Stimulated activated CD4-positive, alpha-beta T cell treated with anti-CD3 and anti-CD28 coated beads, TNF-alpha, amount 100 ng/mL, for 1 hour (primary cell): ENCODE measurements at places on chromosomes 1 and 21.
A peak's percentile ranks its signal among the peaks of the same experiment; 100 is the strongest.

DNA sequence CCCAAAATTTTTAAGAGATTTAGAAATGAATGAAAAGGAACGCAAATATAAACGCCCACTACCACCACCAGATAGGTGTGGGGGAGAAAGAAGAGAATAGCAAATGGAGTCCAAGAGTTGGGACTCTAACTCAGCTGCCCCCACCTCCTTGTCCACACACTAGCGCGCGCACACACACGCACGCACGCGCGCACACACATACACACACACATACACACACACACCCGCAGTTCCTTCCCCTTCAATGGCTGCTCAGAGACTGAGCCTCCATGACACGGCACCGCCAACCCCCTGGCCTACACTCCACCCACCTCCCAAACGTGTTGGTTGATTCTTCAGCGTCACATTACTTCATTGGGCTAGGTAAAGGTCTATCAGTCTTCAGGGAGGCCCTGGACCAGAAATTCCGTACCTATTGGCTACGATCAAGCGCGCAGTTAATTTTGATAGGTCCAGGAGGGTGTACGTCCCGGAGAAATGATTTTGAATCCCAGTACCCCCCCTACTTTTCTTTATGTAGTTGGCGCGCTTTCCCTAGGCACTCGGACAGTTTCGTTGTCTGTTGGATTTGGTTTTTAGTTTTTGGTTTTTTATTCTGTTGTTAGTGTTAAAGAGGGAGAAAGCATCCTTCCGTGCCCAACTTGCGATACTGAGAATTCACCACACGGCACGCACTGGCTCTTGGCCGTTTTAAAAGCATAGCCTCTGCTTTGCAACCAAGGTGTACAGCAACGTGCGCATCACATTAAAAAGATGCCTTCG lies at the start of gene ANP32E:
Gene ANP32E, minus strand, starts transcription at position 261 of the 762 bp plus-strand sequence. CDS start 326 bp downstream, outside the sequence.
- peak; percentile 91 for DNase-seq

DNA sequence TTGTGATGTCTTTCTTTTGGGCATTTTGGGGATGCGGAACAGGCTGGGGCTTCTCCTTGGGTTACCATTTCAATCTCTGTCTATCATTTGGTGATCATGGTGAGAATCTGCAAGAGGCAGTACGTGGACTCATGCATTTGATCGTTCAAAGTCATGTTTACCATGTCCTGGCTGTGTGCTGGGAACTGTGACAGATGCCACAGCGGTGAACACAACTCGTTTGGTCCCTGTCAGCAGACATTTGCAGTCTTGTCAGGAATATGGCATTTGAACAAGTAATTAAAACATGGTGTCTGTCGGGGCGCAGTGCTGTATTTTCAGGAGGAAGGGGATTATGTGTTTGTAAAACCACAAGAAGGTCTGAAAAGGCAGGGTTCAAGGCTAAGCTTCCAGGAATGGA lies 103.3 kb upstream of the IGSF21 start:
- no peak for DNase-seq

GRCh38 chr1:220300442-220301121 lies 28.3 kb upstream of the RAB3GAP2 start:
- DNase-seq = no peak

DNA sequence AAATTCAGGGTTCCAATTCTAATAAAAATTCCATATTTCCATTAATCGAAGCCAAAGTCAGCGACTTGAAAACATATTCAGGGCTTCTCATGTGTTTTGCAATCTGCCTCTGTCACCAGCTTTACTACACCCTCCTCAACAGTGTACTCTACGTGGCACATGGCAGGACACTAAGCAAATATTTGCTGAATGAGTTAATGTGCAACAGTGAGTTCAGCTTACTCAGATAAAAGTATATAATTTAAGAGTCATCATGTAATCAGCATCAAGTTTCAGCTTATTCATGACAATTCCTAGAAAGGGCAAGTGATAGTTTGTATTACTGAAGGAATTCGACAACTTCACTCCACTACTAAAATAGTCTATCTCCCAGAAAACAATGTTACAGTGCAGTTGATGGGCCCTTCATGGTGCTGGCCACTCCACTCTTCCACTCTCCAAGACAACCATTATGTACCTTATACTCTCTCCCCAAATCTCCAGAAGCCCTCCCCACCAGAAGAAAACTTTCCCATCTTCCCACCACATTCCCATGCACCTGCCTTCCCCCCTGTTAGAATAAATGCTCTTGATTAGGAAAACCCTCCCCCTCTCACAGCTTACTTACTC lies 97.3 kb downstream of the TTLL7 start:
- DNase-seq = no peak

DNA sequence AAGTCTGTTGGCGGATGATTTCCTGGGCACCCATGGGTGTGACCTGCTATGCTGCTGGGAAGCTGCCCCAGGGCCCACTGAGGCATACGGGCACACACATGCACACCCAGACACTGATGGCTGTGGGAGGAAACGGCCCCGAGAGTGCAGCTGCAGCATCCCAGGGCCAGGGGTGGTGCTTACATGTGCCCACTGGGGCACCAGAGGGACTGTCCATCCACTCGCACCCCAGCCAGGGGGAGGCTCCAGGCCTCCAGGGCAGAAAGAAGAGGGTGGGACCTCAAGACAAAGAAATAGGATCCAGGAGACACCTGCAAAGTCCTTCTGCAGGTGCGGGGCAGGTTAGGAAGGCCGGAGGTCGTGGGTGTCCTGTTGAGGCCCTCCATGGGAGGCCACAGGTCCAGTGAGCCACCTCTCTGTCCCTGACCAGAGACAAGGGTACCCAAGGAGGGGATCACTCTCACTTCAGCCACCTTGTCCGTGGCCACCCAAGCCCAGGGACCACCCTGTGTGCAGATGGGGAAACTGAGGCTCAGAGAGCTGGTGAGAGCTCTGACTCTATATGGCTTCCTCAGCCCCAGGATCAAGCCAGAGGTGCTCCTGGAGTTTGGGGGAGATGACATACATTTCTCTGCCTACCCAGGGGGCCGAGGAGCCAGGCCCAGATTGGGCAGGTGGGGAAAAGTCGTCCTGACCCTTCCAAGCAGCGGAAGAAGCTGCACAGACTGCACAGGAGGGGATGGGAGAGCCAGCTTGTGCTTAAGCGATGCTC lies 57.1 kb downstream of the WNT9A start:
- DNase-seq = no peak

GRCh38 chr1:153963850-153964331 lies 554 bp upstream of the SLC39A1 start:
- DNase-seq = no peak

DNA sequence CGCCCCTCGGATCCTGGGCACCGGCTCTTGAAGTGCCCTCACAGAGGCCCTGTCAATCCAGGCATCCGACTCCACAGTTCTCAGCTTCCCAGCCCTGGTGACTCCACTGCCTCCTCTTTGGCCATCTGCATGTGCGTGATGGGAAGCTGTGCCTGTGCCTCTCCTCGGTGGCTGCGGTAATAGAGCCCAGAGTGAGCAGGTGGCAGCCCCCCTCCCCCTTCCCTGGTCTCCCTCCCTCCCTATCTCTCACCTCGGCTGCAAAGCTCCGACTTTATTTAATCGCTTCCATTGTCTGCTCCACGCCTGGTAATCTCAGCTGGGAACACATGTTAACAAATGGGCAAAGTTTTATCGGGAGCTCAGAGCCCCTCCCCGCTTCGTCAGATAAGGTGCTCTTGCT lies 91.9 kb downstream of the IGSF21 start:
- DNase-seq = no peak

GRCh38 chr1:248316796-248317195 lies 7.6 kb downstream of the OR2M7 start:
- DNase-seq = no peak

DNA sequence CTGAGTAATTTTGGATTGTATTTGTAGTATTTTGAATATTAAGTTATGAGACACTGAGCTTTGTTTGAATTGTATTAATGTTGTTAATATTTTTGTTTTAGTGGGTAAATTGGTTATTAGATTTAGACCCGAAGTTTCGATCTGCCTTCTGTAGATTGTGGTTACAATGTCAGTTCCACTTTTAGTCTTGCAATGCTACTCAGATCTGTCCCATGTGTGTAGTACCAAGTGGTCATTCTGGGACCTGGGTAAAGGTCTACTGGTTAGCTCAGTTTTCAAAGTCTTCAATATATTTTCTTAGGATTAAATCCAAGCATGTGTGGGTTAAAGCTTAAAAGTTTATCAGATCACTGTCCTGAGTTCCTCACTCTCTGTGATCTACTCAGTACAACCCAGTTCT lies 346.5 kb upstream of the PROX1 start:
- no peak for DNase-seq

GRCh38 chr1:6271006-6271405 lies 10.1 kb upstream of the GPR153 start:
- DNase-seq = no peak

DNA sequence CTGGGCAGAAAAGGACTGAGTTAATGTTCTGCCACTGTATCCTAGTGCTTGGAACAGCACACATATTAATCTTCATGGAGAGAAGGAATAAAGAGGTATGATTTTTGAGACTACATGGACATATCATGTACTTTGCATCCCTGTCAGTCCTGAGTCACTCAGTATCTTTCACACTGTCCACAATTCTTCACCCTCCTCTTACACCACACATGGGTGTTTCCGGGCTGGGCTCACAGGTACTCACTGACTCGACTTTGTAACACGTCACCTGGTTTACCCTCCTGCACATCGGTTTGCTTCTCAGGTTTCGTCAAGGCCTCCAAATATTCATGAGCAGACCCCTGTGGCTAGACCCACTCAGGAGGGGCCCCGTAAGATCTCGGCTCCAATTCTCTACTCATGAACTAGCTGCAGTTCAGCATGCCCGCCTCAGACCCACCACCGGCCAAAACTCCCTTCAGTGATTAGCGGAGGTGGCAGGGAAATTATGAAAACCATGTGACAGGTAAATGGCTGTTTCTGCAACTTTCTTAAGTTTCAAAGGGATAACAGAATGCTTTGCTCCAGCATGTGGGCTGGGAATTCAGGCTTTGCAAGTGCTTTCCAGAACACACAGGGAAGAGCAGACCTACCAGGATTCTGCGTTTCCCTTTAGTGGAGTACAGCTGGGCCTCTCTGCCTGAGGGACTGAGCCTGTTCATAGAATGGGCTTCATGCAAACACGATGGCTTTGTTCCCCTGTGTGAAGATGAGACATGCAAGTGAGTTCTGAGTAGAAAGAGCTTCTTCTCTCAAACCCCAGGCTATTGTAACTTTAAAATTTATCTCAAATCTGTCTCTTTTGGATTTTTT lies 31.3 kb upstream of the TRABD2B start:
- no peak for DNase-seq

DNA sequence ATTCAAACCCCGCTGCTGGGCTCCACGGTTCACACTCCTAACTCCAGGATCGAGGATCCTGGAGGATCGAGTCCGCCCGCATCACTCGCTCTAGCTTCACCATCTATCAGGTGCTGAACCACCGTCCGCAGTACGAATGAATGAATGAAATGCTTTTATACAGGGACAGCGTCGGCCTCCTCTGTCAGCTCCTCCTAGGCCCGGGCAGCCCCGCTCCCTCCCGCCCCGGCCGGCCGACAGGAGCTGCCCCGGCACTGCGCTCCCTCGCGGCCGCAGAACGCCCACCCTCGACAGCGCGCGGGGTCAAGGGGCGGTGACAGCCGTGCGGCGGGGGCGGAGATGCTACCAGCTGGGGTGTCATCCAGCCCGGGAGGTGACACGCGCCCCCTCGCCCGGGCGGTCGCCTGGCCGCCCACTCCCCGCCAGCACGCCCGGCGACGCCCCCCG lies 520 bp downstream of the ZBTB17 start:
- peak; percentile 37 for DNase-seq

DNA sequence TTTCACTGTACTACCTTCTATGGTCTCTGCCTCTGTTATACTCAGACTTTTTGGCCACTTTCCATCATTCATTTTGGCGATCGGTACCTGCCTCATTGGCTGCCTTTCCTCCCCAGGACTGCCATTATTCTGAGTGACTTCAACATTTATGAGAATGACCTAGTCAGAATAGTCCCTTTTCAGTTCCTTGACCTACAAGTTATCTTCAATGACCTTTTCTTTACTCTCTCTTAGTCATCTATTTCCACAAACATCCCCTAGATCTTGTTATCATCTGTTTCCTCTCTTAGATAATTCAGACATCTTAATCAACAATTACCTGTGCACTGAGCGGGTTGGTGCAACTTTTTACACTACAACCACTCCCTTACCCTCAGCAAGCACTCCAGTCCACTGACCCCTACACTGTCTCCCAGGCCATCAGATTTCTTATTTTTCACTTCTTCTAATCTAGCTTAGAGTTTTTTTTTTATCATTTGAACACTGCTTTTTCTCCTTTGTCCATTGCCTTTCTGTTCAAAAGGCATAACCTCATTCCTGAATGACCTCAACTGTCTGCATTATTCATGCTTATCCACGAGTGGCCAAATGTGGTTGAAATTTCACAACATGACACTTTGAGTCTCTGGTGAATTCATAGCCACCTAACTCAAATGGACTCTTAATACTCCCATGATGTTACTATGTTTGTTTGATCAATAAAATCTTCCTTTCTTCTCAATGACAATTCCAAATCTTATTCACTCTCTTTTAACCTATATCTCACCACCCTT lies 112.7 kb downstream of the HMCN1 start:
- no peak for DNase-seq

- DNase-seq = no peak
Measured at GRCh38 chr21:45020629-45021427, 53.6 kb upstream of the ADARB1 start.

GRCh38 chr1:111162488-111162880 lies 22.5 kb downstream of the CEPT1 start:
- no peak for DNase-seq

GRCh38 chr1:167272369-167272957 lies 51.8 kb downstream of the POU2F1 start:
- no peak for DNase-seq

GRCh38 chr1:68344208-68344607 lies 105.5 kb downstream of the RPE65 start:
- DNase-seq = no peak

GRCh38 chr1:241870746-241871430 lies 22.9 kb downstream of the EXO1 start:
- DNase-seq = no peak

GRCh38 chr1:161225178-161225533 lies 704 bp upstream of the TOMM40L start:
- DNase-seq = no peak

- DNase-seq = no peak
Measured at GRCh38 chr1:156233426-156234127, 8.4 kb upstream of the BGLAP start.

DNA sequence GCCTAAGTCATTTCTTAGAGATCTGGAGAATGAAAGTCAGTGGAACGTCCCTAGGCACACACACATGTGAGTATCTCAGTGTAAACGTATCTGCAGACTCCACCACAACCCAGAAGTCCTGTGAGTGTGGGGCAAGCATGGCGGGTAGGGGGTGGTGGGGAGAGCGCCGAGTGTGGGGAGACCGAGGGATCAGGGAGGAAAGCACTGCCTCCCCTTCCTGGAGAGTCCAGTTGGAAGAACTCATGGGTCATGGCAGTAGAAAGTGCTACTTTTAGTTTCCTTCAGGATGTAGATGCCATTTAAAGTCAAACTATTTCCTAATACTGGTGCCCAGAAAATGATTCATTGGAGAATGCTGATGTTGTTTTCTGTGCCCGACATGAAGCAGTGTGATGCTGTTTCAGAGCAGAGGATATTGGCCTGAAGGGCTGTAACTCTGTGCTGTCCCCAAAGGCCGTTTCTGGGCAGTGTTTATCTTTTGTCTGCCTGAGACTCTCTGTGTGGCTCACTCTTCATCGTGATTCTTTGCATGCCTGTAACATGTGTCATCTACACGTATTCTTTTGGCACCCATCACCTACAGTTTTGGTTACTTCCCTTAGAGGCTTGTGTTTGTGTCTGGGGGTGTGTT lies 45.7 kb upstream of the TSPAN2 start:
- DNase-seq = no peak

- DNase-seq = no peak
Measured at GRCh38 chr1:19385869-19386591, 73.9 kb downstream of the SLC66A1 start.
